ENCODE measurements at places on chromosomes 7 and 10.

DNA sequence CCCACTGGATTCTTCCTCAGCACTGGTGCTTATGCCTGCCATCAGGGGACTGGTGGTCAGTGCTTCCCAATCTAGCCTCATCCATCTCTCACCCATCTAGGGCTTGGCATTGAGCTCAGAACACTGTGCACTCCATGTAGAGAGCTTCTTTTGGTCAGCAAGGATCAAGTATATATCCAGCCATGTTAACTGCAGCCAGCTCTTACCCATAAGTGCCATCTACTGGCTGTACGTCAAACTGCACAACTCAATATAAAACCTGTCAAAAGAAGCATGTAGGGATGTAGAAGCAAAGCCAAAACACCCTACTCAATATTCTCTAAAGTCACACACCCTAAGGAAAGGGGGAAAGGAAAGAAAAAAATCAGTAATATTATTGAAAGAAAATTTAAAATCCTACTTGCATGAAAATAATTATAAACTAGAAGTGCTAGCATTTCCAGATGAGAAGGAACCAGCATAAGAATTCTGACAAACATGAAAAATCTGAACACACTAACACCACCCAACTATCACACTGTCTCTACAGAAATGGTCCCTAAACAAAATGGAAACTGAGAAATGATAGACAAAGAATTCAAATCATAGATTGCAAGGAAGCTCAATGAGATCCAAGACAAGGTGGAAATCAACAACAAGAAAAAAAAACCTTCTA lies 531.1 kb upstream of the STEAP1 start:
- peak; percentile 4 for DNase-seq

GRCh38 chr10:71246591-71247413 lies 34.4 kb downstream of the UNC5B start:
- no peak for DNase-seq

GRCh38 chr10:88260329-88261051 lies 322.6 kb downstream of the RNLS start:
- no peak for DNase-seq

DNA sequence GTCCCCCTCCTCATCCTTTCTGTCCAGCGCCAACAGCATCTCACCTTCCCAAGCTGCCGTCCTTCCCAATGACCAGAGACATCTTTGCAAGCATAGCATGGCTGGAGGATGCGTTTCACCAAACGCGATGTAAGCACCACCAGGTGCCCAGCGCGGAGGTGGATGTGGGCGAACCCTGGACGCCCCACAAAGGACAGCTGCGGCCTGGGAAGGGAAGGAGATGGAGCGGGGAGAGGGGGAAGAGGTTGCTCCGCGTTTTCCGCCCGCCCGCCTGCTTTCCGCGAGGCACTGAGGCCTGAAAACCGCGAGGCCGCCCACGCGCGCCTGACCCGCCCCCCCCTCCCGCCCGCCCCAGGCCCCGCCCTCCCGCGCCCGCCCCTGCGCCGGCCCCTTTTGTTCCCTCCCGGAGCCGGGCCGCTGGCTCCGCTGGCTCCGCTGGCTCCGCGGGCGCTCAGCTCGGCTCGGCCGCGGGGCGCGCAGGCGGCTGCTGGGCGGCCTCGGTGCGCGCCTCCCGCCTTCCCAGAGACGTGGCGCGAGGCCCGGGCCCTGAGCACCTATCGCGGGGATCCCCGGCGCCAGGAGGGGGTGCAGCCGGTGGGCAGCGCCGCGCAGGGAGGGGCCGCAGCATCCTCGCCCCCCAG lies at the start of gene CLIP2:
TSS of gene CLIP2 (plus strand) at position 390 of the 641 bp plus-strand sequence. CDS start 28,140 bp downstream, outside the sequence.
- DNase-seq, result no peak

DNA sequence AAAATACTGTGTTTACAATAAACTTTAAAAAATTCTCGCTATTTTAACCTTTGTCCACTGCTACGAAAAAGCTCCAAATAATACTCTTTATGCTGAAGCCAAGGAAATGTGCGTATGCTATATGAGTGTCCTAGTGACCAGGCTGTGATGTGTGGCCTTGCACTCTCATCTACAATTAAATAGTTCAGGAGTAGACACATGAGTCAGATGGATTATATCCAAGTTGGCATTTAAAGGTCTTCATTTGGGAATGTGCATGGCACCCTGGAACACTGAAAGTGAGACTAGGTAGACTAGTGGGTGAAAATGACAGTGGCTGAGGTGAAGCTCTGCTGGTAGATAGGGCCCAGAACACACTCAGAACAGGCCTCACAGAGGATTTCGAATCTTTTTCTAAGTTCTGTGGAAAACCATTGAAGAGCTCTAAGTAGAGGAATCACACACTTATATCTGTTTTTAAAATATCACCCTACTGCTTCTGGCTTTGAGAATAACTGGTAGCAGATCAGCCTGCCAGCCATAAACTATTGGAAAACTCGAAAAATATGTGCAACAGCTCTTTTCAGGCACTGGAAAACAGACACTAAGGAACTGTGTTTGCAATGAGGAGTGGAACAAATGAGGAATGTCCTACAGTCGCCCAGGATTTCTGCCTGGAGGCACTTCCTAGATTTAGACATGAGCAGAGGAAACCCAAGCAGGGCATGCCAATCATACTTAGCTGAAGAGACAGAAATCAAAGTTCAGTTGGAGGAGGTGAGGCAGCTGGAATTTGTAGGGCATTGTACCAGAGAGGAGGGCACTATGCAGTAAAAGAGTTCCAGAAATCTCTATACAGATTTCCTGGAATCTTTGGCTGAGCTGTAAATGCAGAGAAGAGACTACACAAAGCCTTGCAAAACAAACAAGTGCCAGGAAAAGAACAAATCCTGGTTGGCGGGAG lies 603.8 kb upstream of the LRRTM3 start:
- DNase-seq, result no peak

- no peak for DNase-seq
These were observed 406.9 kb upstream of the PRKCQ start for GRCh38 chr10:6986927-6987326.

- DNase-seq, result peak; percentile 73
These were observed 118.2 kb downstream of the ADAM12 start for GRCh38 chr10:126270111-126270510.

DNA sequence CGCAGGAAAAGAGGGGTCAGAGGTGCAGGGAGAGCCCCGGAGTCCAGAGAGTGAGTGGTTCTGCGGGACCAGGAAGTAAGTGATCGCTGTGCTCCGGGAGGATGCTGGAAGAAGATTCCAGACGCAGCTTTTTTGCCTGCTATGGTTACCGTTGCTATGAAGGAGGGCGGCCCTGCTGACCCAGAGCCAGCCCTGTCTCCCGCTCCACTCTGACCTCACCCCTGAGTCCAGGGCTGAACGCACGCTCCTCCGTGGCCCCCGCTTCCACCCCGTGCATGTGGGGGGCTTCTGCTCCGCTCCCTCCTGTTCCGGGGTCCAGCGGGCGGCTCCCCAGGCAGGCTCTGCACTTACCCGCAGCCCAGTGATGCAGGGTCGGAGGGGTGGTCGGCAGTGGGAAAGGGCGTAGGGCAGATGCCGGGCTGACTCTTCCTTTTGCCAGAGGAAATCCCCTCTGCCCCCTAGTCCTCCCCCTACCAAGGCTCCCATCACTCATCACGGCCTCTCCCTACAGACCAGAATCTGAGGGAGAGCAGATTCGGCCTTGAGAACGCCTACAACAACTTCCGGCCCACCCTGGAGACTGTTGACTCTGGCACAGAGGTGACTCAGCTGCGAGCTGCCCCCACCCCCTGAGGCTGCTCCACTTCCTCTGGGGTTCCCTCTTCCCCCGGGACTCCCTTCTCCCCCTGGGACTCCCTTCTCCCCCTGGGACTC lies 2.7 kb upstream of the MUC17 start:
- peak; percentile 73 for DNase-seq

DNA sequence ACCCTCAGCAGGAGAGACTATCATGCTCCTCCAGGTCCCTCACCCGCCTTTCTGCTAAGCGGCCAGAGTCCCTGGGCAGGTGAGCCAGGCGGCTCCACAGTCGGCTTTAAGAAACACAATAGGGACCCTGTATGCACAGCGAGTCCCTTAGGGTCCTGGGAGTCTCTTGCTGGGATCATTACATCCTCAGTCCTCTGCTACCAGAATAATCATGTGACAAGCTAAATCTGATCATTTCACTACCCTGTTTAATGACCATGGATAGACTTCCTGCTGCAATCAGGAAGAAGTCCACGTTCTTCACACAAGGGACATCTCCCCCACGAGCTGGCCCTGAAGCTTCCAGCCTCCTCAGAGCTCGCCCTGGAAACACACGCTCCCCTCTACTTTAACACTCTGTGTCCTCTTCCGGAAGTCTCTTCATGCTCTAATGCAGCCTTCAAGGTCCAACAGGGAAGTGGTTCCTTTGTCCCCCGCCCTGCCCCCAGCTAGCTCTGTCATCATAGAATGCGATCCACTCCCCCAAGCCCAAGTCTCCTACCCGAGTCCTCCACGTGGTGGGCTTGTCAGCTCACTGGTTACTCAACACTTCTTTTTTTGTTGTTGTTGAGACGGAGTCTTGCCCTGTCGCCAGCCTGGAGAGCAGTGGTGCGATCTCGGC lies 101.5 kb downstream of the RNF216 start:
- DNase-seq, result no peak

GRCh38 chr7:30901856-30902255 lies 9.8 kb upstream of the AQP1 start:
- no peak for DNase-seq

GRCh38 chr10:116892907-116893685 lies 43.8 kb downstream of the ENO4 start:
- DNase-seq, result no peak

DNA sequence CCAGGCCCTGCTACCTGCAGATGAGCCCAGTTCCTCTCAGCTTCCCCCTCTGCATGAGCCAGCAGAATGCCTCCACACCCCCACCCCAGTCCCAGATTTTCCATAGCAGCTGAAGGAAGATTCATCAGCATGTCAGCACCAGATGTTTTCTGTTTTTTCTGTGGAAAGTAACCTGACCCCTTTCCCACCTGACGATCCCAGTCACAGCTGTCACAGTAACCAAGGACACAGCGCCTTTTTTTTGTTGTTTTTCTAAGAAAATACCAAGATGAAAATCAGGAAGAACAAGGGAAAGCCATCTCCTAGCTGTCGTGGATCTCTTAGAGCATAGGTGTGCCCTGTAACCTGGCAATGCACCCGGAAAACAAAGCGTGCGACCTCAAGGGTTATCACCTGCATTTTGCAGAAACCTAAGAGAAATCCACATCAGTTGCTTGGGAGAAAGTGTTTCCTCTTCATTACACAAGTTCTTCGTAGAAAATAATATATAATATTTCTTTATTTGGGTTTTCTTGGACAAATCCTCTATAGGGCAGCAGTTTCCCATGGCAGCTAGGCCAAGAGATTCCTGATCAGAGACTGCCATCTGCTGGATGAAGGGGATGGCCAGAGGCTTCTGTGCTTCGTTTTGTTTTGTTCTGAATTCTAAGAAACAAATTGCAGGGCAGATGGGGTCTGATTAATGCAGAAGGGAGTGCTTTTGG lies 401.9 kb downstream of the TNS3 start:
- DNase-seq, result peak; percentile 21

DNA sequence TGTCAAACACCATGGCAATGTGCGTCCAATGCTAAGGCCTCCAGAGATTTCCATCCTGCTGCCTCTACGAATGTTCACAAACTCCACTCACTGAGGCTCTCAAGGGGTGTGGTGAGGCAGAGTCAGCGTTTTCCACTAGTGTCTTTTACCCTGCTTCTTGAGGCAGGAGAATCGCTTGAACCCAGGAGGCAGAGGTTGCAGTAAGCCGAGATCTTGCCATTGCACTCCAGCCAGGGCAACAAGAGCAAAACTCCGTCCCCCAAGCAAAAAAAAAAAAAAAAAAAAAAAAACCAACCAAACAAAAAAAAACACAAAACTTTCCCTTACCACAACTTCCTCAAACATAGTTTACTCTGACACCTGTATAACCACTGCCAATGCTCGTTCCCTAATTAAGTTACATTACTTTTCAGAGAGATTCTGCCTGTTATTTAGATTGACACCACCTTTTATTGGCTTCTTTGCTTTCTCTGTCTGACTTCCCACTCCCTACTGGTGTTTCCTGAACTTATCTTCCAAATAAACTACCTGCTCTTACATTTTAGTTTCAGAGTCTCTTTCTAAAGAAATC lies 102.1 kb upstream of the ZNF746 start:
- DNase-seq, result no peak

GRCh38 chr7:138267934-138268333 lies 191.7 kb downstream of the AKR1D1 start:
- no peak for DNase-seq

- no peak for DNase-seq
These were observed 51.3 kb downstream of the TSPAN12 start for GRCh38 chr7:120806669-120807068.

GRCh38 chr10:43698156-43698555 lies 49.5 kb upstream of the ZNF32 start:
- no peak for DNase-seq

DNA sequence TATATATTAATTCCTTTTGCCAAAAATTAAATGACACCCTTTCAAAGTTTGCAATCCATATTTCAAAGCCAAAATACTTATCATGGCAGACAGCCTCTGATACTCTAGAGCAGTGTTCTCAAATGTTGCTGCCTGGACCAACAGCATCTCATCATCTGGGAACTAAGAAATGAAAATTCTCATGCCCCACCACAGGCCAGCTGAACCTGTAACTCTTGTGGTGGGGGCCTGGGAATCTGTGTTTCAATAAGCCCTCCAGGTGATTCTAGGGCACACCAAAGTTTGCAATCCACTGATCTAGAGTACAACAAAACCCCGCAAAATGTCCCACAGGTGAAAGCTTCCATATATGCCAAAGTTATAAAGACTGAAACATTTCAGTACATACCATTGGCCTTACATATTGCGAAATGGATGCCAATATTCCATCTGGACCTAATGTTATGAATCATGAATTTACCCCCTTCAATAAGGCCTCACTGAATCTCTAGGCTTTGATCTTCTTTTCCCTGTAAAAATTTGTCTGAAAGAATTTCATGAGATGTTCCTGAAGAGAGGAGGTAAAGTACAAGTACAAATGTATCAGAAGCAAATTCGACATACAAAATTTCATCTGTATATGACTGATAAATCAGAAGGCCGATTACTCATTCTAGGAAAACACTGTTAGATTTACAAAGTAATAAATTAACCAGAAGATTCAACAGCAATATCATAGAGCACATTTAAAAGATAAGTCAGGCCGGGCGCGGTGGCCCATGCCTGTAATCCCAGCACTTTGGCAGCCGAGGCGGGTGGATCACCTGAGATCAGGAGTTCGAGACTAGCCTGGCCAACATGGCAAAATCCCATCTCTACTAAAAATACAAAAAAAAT lies 25.3 kb upstream of the EPC1 start:
- DNase-seq, result no peak

DNA sequence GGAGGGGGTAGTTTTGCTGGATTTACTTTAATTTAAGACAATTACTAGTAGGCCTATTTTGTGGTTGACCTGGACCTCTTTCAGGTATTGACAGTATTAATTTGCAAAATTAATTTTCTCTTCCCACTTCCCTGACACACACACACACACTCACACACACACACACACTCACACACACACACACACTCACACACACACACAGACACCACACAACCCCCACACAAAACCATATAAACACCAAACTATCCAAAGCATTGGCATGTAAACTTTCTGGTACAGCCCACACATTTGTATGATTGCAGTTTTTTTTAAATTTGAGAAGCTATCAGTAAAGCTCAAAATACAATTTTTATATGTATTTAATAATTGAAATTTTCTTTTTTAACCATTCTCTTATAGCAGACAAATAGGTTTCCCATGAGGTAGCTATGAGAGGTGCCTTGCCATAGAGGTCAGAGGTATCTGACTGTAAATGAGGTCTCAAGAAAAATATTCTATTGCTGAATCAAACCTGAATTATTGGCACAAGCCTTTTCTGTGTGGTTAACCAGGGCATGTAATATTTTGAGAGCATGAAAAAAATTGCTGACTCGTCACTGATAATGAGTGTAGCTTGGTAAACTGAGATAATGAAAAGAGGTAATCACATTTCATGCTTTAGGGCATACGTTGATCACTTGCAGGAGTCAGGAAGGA lies 306.5 kb downstream of the GATA3 start:
- no peak for DNase-seq

All from GM04503 (cell line).